ENCODE measurements at places on chromosomes 5 and 9. TPM values are rescaled to one million over a fixed set of nuclear protein-coding genes. Genes with fewer than 3 reads are reported as not detected.

The HAVCR2 gene
- total RNA-seq: 74.3 TPM

DNA sequence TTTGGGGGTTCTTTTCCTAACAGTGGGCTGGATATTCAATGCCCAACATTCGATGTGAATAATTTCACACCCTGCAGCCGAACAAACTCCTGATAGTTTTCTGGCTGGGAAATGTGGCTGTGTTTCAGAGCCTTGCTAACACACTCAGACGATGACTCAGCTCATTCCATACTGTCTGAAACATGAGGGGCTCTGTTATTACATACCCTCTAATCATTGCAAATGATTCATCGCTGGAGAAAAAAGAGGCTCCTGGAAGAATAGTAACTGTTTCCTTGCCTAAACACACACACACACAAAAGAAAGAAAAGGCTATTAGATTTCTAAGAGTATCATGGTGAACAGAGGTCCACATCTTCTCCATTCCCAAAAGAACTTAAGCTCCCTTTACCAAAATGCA is 75.8 kb downstream of the OXCT1 start:
- DNase-seq: no peak
- no peak overlapping the region for H3K4me3 ChIP-seq
- no peaks in the 10 kb centered on the region for H3K27me3 ChIP-seq

DNA sequence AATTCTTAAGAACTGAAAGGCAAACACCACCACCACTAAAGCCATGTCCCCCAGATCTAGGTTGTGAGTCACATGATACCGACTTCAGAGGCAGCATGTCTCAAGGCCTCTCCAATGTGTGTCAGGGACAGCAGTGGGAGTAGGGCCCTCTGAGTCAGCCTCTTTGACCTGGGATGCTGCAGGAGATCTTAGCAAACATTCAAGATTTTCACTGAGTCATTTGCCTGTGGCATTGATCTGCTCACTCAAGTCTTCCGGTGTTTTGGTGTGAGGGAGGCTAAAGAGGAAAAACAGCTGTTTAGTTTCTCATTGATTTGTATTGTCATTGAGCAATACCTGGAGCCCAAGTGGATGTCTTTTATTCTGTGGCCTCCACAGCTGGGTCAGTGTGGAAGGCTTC is 36.1 kb downstream of the TMC1 start:
- H3K27ac ChIP-seq: no peak overlapping the region
- H3K36me3 ChIP-seq: no peaks in the 10 kb centered on the region
- H3K27me3 ChIP-seq: no peaks in the 10 kb centered on the region
- DNase-seq: peak; percentile 4
- no peaks in the 10 kb centered on the region for H3K4me1 ChIP-seq
- H3K4me3 ChIP-seq: no peak overlapping the region

The ECM2 gene
- not detected for total RNA-seq

DNA sequence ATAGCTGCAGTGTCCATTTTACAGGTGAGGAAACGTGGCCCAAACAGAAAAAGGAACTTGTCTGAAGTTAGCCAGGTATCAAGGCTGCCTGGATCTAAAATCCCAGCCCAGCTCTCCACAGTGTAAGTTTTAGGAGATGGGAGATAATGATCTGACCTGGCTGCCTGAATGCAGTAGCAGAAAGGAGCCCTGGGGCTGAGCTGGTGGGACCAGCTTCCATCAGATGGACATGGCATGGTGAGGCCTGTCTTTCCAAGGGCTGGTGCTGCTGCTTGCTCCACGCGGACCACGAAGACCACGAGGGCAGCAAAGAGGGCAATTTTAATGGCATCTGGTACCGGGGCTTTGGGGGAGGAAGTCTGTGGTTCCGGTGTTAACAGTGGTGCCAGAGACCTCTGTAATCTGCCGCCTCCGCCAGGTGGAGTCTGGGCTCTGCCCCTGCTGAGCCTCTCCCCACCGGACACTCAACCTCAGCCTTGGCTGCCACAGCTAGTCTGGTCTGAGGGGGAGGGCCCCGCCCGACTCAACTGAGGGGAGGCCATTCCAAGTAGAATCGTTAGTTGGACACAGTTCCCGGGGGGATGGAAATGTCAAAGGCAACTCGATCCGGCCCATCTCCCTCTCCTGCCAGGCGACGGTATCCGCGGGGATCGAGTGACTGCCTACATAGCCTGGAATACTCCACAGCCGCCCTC is 650 bp downstream of the MYORG start:
- H3K27me3 ChIP-seq: no peaks in the 10 kb centered on the region
- peak overlapping the region; percentile 54 for H3K4me3 ChIP-seq
- peak; percentile 77 for DNase-seq
- H3K4me1 ChIP-seq: peaks cover 39% of the 10 kb centered on the region
- H3K27ac ChIP-seq: peak overlapping the region; percentile 32

DNA sequence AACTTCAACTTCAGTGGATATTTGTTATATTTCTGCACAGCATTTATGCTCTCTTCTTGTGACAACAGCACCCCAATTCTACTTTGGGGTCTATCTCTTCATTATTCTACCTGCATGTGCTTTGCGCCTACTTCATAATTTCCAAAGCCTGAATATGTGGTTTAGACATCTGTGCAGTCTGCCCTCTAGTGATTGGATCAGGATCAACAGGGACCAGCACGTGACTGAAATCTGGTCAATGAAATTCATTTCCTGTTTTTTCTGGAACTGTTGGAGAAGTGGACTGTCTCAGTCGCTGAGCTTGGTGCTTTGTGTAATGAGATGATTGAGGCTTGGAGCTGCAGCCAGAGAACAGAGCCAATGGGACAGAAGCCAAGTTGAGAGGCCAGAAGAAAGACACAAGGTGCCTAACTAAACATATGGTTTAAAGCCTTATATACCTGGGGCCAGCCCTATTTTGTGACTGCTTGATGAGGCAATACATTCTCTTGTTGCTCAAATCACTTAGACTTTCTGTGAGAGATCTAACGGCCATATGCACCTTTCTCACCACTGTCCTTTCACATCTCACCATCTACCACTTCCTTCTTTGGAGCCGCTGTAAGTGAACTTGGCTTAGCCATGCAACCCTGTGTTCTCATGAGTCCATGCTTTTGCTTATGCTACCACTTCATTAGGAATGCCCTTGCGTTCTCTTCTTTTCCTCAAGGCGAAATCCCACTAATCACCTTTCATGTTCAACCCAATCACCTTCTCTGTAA is 68.8 kb upstream of the PPP2R2B start:
- peaks cover 6% of the 10 kb centered on the region for H3K4me1 ChIP-seq
- no peak overlapping the region for H3K27ac ChIP-seq
- H3K27me3 ChIP-seq: no peaks in the 10 kb centered on the region
- no peak overlapping the region for H3K4me3 ChIP-seq

DNA sequence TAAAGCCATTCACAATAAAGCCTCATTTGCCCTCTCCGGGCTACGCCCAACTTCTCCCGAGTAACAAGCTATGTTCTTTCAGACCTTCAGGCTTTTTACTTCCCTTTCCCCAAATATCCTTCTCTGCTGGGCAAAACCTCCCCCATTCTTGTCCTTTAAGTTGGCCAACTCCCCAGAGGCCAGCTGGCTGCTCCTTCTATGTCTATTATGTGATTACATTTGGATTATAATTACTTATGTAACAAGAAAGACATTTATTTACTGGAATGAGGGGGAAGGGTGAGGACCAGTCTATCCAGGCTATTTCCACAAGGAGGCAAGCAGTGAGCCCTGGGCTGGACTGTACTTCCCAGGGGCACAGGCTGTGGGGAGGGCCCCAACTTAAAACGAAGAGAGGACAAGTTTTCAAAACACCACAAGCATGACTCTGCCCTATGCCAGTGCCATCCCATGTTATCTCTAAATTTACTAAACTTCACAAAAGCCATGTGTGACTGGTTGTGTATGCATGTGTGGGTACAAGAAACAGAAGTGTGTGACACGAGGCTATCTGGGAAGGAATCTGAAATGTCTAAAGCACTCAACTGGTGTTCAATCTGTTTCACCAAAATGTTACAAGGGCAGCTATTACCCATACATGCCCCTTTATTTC is 84.5 kb downstream of the GNAQ start:
- no peak overlapping the region for H3K27ac ChIP-seq
- H3K4me1 ChIP-seq: peaks cover 4% of the 10 kb centered on the region
- no peak for DNase-seq
- H3K4me3 ChIP-seq: no peak overlapping the region
- no peaks in the 10 kb centered on the region for H3K27me3 ChIP-seq
- no peaks in the 10 kb centered on the region for H3K36me3 ChIP-seq

The PHF2 gene
- 26.4 TPM for total RNA-seq

- H3K27ac ChIP-seq: no peak overlapping the region
- no peaks in the 10 kb centered on the region for H3K36me3 ChIP-seq
- no peak overlapping the region for H3K4me3 ChIP-seq
- no peaks in the 10 kb centered on the region for H3K27me3 ChIP-seq
Measured at GRCh38 chr5:16245249-16245648, 65.7 kb upstream of the MARCHF11 start.

DNA sequence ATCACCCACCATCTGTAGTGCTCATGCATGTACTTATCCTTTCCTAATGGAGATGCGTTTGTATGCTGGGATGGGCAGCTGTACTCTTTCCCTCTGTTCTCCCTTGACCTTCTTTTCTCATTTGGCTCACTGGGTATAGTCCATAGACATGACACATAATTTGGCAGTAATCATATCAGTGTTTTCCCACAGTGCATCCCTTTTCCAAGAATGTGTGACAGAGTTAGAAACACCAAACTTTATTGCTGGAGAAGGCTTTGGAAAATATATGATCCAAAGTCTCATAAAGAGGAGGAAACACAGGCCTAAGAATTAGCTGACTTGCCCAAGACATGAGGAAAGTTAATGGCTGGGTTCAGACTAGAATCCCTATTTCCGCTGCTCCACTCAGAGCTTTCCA is 1233.4 kb upstream of the DMAC1 start:
- H3K36me3 ChIP-seq: no peaks in the 10 kb centered on the region
- H3K4me1 ChIP-seq: no peaks in the 10 kb centered on the region
- no peak overlapping the region for H3K4me3 ChIP-seq
- DNase-seq: no peak
- H3K27ac ChIP-seq: no peak overlapping the region

The NME5 gene
- total RNA-seq: not detected

DNA sequence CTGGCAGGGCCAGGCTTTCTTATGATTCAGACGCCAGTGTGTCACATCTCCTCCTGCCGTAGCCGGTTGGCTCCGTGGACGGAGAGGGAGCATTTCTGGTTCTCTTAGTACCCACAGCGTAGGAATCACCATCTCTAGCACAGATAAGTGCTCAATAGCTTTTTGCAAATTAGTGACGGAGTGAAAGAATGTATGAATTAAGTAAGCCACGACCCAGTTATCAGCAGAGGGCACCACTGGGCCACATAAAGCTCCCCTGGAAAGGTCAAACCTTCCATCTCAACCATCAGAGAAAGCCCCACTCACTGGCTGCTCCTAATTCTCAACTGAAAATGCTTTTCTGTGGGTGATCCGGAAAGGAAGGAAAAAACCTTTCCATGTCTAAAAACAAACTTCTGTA is 317.0 kb upstream of the ADCY2 start:
- no peak overlapping the region for H3K4me3 ChIP-seq
- H3K27ac ChIP-seq: no peak overlapping the region
- H3K27me3 ChIP-seq: no peaks in the 10 kb centered on the region
- H3K4me1 ChIP-seq: no peaks in the 10 kb centered on the region

The FOXD1 gene
- 0.63 TPM for total RNA-seq

DNA sequence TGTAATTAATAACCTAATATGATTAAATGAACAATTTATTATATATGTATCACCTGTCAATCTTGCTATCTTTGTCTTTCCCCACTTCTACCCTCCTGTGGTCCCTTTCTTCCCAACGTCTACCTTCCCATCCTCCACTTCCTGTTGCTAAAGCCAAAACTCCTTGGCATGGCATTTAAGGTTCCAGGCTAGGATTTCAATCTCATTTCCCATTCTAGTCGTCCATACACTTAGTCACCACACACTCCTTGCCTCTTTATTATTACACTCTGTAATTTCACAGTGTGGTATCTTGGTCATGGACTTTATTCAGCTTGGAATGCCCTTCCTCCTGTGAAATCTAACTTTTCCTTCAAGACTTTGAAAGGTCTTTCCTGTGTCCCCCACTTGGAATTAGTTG is 115.3 kb downstream of the SEMA6A start:
- DNase-seq: no peak
- no peak overlapping the region for H3K27ac ChIP-seq
- H3K36me3 ChIP-seq: no peaks in the 10 kb centered on the region
- H3K4me3 ChIP-seq: no peak overlapping the region
- no peaks in the 10 kb centered on the region for H3K27me3 ChIP-seq

All from natural killer cell (primary cell).